ENCODE measurements at places on chromosomes 5 and 9.

GRCh38 chr9:71896761-71897160 lies 14.2 kb downstream of the ABHD17B start:
- no peak for DNase-seq

DNA sequence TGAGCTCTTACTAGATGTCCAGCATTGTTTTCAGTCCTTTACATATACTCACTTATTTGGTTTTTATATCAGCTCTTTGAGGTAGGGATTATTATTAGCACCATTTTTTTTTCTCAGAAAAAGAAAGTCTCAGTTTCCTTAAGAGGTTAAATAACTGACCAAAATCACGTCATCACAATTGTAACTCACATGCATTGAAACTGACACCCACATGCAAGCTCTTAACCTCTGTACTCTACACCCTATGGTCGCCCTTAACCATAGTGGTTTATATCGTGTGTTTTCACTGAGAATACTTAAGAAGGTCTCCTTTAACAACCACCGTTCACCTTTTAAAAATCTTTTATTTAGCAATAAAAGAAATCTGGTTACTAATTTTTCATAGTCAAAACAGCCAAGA lies 61.0 kb downstream of the PRDM6 start:
- no peak for DNase-seq

DNA sequence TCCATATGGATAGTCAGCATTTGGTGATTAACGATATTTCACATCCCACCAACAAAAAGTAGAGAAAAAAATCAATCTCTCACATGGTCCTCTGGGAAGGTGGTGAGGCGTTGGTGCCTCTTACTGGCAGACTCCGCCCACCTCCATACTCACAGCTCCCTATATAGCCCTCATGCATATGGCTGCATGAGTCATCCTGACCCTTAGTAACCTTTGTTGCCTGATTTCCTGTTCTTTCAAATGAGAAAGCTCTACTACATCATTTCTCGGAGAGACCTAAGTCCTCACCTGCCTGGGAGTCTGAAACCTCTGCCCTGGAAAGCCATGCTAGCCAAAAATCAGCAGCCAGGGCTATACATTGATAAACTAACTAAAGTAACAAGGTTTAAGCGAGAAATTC lies 33.3 kb upstream of the ABCA1 start:
- DNase-seq = peak; percentile 94

DNA sequence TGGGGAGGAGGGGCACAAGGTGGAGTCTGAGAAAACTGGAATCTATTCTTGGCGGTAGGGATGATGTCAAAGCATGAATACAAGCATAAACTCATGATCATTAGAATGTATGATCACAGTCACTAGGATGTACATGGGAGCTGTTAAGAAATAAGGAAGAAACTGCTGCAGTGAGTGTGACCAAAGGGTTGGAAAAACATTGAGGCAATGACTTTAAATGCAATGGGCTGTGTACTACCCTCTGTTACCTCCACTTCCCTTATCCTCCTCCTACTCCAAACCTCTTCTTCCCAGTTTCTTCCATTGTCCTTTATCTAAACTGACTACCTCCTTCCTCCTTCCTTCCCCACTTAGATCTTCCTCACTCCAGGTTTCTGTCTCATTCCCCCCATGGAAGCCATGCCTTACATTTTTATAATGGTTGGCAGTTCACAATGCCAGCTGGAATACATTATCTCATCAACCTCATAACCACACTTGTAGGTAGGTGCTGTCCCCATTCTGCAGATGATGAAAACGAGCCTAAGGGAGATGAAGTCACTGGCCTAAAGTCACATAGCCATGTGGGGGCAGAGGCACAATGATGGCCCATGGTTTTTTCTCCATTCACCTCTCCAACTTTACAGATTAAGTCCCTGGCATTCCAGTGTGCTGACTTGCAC lies 21.9 kb upstream of the TNFSF15 start:
- no peak for DNase-seq

GRCh38 chr5:135862086-135862485 lies 27.6 kb downstream of the SLC25A48 start:
- no peak for DNase-seq

DNA sequence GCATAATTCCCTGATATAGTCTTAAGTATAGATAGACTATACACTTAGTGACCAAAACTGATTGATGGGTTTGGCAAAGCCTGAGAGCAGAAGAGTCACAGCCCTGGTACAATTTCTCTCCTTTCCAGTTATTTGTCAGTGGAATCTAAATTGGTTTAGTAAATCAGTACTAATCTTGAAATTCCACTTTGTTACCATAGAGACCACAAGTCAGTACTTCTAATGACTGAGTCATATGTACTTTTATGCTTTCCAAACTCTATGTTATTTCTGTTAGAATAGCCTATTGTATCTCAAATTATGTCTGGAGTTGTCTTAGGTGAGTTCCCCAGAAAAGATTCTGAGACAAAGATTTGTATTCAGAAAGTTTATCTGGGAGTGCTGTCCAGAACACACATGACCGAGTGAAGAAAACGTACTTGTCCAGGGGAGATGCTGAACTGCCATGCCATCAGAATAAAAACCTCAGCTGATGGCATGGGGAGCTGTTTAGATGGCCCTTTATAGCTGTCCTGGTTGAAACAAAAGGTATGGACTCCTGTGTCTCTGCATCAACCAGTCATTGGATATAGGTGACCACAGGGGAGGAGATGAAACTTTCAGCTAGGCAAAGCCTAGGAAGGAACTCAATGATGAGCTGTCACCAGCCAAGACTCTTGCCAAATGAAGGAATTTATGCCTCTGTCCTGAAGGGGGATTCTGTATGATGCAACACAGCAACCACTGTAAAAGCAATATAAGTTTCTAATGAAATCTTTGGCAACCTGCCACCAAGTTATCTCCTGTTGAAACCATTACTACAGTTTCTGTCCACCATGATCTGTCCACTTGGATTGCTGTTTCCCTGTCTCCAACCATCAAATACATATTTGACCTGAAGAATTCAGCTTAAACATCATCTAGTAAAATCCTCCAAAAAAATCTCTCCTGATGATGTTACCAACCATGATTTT lies 18.0 kb upstream of the SMC2 start:
- DNase-seq = no peak

DNA sequence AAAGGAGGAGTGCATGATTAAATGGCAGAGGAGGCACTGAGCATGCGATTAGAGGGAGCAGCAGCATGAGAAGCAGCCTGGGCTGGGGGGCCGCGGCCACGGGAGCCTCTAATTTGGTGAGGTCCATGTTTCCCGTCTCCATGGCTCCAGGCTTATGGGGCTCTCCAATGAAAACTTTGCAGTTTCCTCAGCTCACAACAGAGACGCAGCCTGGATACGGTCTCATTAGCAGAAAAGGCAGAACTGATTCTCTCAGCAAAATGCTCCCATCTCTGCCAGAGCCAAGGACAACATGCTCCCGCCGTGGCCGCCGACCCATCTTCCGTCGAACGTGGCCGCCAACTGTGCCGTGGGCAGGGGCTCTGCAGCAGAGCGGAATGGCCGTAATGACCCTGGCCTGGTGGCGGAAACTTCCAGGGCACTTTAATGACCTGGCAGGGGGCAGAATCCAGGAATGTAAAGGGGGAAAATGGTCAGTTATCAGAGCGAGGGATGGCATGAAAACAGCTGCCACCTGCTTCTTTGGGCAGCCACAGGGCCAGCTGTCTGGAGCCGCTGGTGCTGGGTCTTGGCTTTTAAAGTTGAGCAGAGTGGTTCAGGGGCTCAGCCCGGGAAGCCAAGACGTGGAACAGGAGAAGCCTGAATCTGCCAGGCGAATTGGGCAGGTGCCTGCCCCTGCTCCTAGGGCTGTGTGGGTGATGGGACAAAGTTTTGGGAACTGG lies 76.5 kb downstream of the COL5A1 start:
- DNase-seq = no peak

DNA sequence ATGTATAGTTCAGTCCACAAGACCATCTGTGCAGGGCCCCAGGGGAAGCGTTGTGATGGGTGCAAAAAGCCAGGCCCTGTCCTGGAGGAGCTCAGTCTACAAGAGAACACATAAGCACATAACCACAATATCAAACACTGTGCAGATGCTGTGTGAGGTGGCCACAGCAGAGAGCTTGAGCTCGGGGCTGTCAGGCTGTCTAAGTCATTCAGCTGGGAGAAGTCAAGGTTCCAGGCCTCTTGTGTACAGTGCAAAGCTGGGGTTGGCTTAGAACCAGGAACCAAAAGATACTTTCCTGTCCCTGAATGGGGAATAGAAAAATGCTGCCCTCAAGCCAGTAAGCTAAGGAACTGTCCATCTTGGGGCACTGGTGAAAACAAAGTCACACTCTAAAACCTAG lies 75.0 kb downstream of the PRDM6 start:
- peak; percentile 78 for DNase-seq

- no peak for DNase-seq
These were observed 270.1 kb upstream of the PTGER4 start for GRCh38 chr5:40409601-40410000.

DNA sequence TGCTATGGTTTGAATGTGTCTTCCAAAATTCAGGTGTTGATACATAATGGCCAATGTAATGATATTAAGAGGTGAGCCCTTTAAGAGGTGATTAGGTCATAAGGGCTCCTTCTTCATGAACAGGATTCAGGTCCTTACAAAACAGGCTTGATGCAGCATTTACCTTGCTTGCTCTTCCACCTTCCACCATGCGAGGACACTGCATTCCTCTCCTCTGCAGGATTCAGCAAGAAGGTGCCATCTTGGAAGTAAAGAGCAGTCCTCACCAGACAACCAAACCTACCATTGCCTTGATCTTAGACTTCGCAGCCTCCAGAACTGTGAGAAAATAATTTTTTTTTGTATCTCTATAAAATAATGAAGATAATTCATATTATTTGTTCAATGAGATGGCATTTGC lies 314.0 kb upstream of the SMARCA2 start:
- no peak for DNase-seq

- no peak for DNase-seq
These were observed 70.6 kb downstream of the IQGAP2 start for GRCh38 chr5:76473661-76474060.

GRCh38 chr5:80871541-80871961 lies 88.6 kb upstream of the RASGRF2 start:
- no peak for DNase-seq

DNA sequence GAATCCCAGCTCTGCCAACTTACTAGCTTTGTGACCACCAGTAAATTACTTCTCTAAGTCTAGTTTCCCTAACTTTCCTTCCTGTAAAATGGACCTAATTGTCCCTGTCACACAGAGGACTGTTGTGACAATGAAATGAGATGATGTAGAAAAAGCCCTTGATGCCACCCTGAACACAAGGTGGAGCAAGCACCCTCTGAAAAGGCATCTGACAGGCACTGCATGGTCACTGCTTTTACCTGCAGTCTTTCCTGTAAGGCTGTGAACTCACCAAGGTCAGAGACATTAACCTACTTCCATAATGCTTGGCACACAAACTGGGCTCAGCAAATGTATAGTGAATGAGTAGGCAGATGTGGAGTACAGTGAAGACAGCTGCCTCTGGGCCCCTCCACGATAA lies 6.1 kb downstream of the SLC31A2 start:
- DNase-seq = peak; percentile 32

DNA sequence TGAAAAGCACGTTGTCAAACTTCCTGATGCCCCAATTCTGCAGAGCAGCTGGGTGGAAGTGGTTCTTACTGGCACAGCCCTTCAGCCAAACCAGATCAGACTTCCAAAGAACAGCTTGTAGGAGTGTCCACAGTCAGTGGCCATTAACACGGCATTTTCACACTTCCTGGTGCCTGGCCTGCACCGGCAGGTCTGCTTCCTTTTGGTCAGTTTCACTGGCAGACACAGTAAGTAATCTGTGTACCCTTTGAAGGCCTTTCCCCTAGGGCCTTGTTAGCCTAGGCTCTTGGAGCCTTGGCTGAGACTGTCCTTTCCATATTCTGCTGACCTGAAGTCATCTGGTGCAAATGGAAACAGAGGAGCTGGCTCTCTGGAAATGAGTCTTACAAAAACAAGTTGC lies 297.5 kb upstream of the TNC start:
- DNase-seq = no peak

DNA sequence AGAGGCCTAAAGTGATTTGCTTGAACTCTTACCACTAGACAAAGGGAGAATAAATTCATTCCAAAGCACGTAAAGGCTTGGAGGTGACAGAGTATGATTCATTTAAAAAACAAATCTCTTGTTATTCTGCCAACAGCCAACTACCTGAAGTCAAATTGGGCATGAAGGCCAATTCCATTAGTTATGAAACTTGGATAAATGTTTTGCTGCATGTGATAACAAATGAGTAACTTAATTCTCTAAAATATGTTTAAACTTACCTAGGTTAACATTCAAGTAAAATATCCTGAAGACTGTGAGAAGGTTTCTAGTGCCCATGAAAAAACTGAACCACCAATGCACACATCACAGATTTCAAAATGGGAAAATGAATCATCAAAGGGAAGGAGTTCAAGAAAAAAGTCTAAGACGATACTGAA lies 120.1 kb upstream of the TSLP start:
- DNase-seq = no peak

DNA sequence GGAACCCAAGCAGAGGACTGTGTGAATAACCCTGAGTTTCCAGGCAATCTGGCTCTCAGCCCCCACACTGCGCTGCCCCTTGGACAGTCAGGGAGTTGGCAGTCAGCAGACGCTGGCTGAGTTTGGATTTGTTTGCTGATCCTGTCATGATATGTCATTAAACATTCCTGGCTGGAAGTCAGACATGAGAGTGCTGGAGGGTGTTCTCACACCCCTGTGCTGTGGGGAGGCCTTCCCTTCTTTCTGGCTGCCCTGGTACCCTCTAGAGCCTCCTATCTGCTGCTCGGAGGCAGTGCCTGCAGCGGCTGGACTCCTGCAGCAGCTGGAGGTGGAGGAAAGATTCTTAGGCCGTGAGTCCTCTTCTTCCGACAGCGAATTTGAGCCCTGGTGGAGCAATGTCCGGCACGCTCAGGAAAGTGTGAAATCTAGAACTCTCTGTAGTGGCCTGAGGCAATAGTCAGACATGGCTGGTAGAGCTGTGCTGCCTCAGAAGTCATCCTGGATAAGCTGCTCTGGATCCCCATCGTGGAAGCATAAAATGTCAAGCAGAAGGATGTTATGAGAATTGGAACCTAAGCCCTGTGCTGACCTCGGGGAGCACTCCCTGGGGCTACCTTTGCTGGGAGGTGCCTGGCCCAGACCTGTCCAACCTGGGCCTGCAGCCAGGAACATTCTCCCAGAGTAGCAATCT lies 72.0 kb downstream of the PDE8B start:
- peak; percentile 95 for DNase-seq

GRCh38 chr9:124278054-124278540 lies 20.3 kb downstream of the NEK6 start:
- no peak for DNase-seq

- DNase-seq = peak; percentile 53
These were observed 46.6 kb downstream of the CD180 start for GRCh38 chr5:67149951-67150523.
